A549 treated with CORT108297 at 1 μM for 4 hours (cell line): ENCODE measurements at places on chromosomes 13 and 19. TPM values are rescaled to one million over a fixed set of nuclear protein-coding genes. Genes with fewer than 3 reads are reported as not detected.

Gene ZNF101
- total RNA-seq = 3.0 to 5.5 TPM (median 4.2 TPM) in 5 replicates

Gene LIN37
- total RNA-seq = 18.3 to 28.2 TPM (median 25.9 TPM) in 5 replicates

Gene ZNF667
- total RNA-seq = not detected in 5 replicates

Gene C1QTNF9B
- total RNA-seq = not detected in 5 replicates

Gene FFAR2
- total RNA-seq = 0.03 TPM in 1 of 5 replicates, not detected in the others

Gene SYNE4
- total RNA-seq = 0.10 to 0.50 TPM (median 0.33 TPM) in 5 replicates
